Cardiac septum (tissue), 1 donor: ENCODE measurements at places on chromosomes 6 and 20.

DNA sequence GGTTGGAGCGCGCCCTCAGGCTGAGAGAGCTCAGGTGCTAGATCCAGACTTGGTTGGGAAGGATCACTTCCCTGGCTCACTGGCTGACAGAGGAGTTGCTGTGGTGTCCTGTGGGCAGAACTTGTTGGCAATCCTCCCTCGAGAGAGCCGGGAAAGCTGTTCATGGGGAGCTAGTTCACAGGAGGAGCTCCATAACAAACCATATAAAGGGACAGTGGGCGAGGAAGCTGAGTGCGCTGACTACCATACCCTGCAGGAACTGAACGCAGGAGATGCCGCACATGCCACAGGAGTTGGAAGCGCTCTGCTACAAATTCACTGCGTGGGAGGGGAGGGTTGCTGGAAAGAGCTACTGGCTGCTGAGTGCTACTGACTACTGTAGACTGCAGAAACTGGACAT lies 243.2 kb downstream of the OGFRL1 start:
- DNase-seq = no peak

DNA sequence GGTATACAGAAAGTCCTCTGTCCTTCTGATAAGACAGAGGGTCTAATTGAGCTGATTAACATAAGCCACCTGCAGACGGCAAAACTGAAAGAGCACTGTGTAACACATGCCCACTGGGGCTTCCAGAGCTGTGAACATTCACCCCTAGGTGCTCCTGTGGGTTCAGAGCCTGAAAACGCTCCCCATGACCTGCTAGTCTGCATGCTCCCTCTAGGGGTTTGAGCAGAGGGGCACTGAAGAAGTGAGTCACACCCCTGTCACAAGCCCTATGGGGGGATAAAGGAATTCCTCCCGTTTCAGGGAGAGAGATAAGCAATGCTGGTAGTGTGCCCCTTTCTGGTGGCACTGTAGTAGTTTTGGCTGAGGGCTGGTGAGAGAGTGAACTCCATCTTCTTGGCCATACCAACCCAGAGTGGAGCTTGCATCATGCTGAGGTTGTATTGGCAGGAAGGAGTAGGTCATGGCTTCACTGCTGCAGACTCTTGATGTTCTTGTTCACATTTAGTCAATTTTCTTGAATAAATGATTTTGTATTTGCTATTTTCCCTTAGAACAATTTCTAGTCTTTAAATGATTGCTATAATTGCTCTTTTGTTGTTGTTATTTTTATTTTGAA lies 637.5 kb upstream of the MAN1A1 start:
- DNase-seq = peak; percentile 35

GRCh38 chr6:106959985-106960384 lies 14.5 kb downstream of the CD24 start:
- no peak for DNase-seq

- no peak for DNase-seq
Measured at GRCh38 chr6:31718265-31718664, 3.1 kb downstream of the LY6G6D start.

DNA sequence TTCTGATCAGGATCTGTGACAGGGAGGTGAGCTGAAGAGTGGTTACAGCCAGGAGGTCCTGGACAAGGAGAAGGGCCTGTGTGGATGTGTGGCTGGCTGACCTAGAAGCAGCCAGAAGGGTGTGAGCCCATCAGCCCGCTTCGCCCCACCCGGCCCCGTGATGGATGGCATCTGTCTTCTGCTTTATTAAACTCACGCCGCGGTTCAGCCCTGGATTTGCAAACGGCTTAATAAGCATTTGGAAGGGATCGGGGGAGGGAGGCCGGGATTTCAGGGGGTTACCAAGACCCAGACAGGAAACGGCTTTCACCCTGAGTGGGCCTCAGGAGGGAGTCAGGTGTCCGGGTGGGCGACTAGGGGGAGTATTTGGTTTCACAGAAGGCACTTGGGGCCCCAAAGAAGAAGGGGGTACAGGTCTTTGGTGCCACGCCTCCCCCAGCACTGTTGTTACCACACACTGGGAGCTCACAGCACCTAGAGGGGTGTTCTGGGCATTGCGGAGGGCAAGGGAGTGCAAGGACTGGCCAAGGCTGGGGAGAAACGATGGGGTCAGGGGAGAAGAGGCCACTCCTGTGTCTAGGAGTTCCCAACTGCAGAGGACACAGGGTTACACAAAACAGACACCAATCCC lies 53.8 kb upstream of the FOXP4 start:
- no peak for DNase-seq

DNA sequence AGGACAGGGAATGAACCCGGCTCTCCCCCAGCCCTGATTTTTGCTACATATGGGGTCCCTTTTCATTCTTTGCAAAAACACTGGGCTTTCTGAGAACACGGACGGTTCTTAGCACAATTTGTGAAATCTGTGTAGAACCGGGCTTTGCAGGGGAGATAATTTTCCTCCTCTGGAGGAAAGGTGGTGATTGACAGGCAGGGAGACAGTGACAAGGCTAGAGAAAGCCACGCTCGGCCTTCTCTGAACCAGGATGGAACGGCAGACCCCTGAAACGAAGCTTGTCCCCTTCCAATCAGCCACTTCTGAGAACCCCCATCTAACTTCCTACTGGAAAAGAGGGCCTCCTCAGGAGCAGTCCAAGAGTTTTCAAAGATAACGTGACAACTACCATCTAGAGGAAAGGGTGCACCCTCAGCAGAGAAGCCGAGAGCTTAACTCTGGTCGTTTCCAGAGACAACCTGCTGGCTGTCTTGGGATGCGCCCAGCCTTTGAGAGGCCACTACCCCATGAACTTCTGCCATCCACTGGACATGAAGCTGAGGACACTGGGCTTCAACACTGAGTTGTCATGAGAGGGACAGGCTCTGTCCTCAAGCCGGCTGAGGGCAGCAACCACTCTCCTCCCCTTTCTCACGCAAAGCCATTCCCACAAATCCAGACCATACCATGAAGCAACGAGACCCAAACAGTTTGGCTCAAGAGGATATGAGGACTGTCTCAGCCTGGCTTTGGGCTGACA lies 28.8 kb upstream of the ZBP1 start:
- peak; percentile 41 for DNase-seq

DNA sequence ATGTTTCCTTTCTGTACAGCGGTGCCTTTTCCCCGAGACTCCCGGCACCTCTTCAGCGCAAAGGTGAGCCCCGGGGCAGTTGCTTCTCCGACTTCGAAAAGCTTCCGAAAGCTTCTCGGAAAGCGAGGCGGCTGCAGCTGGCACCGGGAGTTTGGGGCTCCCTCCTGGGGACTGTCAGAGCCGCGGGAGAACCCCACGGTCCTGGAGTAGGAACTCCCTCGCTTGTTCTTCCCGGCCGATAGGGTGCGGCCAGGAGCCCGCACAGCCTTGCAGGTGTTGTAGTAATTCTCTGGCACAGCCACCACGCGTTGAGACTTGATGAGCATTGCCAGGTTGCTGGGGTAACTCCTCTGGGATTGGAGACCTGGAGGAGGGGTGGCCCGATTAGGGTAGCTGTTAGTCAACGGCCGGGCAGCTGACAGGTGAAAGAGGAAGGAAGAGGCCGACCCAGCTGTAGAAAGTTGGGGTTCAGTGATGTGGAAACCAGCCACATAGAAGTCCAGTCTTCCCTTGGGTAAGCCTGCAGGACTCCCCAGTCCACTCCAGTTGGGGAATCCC lies 721 bp downstream of the KDM1B start:
- DNase-seq = peak; percentile 88
